ENCODE measurements at places on chromosomes 16 and 17.

DNA sequence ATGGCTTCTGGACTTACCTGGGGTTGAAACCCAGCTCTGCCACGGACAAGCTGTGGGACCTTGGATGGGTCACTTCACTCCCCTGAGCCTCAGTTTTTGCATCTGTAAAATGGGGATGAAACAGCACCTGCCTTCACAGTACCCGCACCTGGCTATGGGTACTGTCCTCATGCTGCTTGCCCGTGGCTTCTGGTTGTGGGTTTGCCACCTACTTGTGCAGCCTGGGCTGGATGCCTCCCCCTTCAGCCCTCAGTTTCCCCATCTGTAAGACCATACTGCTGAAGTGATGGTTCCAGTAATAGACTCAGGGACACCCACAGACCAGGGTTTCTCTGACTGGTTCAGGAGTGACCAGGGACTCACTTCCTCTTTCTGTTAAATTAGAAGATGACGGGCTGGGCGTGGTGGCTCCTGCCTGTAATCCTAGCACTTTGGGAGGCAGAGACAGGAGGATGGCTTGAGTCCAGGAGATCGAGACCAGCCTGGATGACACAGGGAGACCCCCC lies 9.4 kb downstream of the GLIS2 start:
- DNase-seq = peak; percentile 45

DNA sequence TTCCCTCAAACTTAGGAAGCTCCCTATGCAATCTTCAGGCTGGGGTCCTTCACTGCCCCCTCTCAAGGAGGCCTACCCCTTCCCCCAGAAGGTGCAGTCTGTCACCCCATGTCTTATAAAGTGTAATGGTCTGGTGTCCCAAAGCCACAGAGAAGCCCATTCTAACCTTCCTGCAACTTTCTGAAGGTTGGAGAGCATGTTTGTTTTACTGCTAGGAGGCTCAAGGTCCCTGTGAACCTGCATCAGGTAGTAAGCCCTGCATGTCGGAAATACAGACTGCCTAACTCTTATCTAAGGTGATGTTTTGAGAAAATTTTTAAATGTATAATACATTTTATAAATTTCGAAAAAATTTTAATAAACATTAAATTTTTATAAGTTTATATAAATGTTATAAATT lies 18.3 kb downstream of the ZNF750 start:
- DNase-seq = no peak

DNA sequence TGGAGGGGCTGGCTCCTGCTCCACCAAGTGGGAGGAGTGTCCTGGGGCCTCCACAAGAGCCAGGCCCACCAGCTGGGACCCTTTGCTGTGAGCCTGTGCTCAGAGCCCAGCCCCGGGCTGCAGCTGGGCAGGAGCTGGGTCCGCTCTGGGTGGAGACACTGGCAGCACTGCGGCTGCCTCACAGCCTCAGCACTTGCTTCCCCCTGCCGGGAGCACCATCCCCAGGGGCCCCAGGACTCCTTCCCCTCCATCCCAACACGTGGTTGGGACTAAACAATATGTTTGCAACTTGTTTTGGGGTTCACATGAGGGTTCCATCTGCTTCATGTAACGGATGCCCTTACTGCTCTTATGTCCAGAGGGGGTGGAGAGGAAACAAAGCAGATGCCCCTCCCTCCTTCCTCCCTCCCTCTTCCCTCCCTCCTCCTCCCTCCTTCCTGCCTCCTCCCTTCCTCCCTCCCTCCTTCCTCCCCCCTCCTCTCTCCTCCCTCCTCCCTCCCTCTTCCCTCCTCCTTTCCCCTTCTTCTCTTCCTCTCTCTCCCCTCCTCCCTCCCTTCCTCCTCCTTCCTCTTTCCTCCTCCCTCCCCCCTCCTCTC lies 16.3 kb upstream of the CBFA2T3 start:
- no peak for DNase-seq

DNA sequence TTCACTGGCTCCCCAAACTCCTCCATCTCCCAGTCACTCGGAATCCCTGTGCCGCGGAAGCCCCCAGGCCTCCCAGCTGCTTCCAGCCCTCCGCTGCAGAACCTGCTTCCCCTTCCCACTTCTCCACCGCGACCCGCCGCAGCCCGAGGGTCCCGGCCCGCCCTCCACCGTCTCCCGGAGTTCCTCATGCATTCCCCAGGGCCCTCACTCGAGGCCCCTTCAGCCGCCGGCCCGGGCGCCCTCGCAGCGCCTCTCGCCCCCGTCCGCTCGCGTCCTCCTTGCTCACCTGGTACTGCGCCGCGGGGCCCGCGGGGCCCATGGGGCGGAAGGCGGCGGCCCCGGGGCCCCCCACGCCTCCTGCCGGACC lies 329 bp downstream of the SMARCD2 start:
- DNase-seq = no peak

DNA sequence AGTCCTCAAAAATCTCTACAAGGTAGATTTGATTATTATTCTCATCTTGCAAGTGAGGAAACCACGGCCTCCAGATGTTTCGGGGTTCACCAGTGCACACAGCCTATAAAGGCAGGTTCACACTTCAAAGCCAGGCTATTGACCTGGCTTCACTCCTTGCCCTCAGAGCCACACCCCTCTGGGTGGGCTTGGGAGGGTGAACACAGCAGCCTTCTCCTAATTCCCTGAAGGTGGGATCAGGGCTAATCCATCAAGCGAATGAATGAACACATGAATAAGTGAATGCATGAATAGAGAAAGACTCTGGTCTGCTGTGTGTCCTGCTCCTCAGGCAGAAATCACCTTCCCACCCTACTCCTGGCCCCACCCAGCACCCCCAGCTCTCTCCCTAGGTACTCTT lies 139.0 kb downstream of the CYLD start:
- no peak for DNase-seq

GRCh38 chr16:67672306-67672705 lies 5.7 kb downstream of the C16orf86 start:
- no peak for DNase-seq

Data from CD4-positive, alpha-beta T cell treated with Interleukin-1 beta for 1 hour (primary cell).